ENCODE measurements at places on chromosomes 2 and 18. TPM values are rescaled to one million over a fixed set of nuclear protein-coding genes. Genes with fewer than 3 reads are reported as not detected.

- no peak for DNase-seq
Observed at GRCh38 chr2:34266908-34267697, 668.0 kb upstream of the FAM98A start.

- no peak for DNase-seq
Observed at GRCh38 chr2:152063325-152063924, 35.4 kb downstream of the CACNB4 start.

Gene C2orf78
- not detected for polyA plus RNA-seq

Gene ST6GAL2
- 1.8 TPM for polyA plus RNA-seq

Gene ALPG
- 0.05 TPM for polyA plus RNA-seq

Gene GKN1
- not detected for polyA plus RNA-seq

Gene TMEM169
- 0.98 TPM for polyA plus RNA-seq

- DNase-seq: no peak
Observed at GRCh38 chr2:102660070-102660469, 40.7 kb downstream of the SLC9A2 start.

Gene CNRIP1
- polyA plus RNA-seq: 46.9 TPM

DNA sequence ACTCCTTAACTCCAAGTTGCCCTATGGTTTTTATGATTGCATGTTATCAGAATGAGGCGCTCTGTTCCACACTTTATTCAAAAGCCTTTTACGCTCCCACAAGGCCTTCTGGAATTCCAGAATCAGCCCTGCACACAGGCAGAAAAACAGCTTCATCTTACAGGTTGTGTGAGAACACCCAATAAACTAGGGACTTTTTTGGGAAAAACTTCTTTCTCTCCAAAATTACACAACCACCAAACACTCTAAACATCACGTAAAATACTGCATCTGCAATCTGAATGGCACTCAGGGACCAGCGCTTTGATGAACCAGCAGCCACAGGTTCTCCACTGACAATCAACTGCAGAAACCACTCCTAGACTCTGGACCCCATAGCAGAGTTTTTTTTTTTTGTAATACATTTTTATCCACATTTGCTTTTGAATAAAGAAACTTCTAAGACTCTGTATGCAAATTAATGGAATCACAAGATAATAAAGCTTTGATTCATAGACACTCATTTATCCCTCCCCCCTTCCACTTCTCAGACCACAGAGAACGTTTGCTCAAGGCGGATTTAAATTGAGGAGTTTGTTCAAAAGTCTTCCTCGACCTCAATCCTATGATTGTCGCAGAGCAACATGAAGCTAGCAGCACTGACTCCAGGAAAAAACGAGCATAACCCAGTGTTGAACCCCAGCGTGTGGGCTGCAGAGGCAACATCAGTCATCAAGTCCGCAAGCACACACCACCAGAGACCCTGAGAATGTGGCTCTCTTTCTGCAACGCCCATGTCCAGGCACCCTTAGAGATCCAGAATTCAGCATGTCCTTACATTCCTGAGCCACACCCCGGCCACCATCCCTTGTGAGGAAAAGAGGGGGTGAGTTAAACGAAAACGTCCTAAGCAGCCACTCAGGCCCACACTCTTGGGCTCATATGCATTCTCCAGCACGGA lies 116.5 kb downstream of the MBP start:
- DNase-seq: no peak

Gene ZBTB7C
- polyA plus RNA-seq: 1.8 TPM
